Activated T-cell treated with anti-CD3 and anti-CD28 coated beads, Interleukin-2, amount 50 U/mL, for 72 hours (primary cell): ENCODE measurements at places on chromosomes 11 and 22.

GRCh38 chr11:66272596-66272995 is 4.2 kb downstream of the RAB1B start:
- DNase-seq, result no peak

- DNase-seq, result no peak
These were observed 266.1 kb downstream of the CADM1 start for GRCh38 chr11:115238086-115238485.

- DNase-seq, result no peak
These were observed 1.3 kb downstream of the CSNK1E start for GRCh38 chr22:38315823-38316363.

GRCh38 chr11:17570034-17570433 is 23.0 kb downstream of the OTOG start:
- no peak for DNase-seq

DNA sequence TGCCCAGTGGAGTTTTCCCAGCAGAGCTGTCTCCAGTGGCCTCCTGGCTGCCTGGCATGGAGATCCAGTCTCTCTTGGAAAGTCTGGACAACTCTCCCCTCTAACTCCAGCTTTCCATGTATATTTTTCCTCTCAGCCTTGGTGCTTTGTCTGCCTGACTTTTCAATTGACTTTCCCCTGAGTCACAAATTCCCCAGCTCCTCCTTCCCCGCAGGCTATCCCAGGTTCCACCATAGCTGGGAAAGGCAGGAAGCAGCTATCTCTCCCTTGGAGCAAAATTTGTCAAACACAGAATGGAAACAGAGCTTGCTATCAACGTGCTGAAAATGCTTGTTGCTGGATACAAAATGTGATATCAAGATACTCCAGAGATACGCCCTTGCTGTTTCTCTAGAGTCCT is 384.8 kb downstream of the TMEM135 start:
- no peak for DNase-seq

- peak; percentile 24 for DNase-seq
These were observed 33.9 kb downstream of the BCL2L13 start for GRCh38 chr22:17672417-17672991.

- DNase-seq, result no peak
These were observed 20.8 kb upstream of the PPARA start for GRCh38 chr22:46129390-46130041.

- DNase-seq, result no peak
These were observed 58.2 kb upstream of the RRAS2 start for GRCh38 chr11:14417186-14417585.

DNA sequence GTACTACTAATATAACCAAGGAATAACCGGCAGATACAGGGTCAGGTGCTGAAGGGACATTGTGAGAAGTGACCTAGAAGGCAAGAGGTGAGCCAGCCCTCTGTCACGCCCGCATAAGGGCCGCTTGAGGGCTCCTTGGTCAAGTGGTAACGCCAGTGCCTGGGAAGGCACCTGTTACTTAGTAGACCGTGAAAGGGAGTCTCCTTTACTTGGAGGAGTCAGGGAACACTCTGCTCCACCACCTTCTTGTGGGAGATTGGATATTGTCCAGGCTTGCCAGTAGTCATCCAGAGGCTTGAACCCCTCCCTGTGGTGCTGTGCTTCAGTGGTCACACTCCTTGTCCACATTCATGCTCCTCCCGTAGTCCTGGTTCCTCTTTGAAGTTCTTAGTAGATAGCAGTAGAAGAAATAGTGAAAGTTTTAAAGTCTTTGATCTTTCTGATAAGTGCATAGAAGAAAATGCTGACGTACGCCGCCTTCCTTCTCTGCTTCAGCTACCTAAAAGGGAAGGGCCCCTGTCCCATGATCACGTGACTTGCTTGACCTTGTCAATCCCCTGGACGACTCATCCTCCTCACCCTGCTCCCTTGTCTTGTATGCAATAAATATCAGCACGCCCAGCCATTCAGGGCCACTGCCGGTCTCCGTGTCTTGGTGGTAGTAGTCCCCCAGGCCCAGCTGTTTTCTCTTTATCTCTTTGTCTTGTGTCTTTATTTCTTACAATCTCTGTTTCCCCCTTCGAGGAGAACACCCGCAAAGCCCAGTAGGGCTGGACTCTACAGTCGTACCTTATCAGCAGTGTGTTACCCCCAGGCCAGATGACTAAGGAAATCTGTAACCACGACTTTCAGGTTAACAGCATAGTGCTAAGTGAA is 6.1 kb downstream of the NUP50 start:
- peak; percentile 58 for DNase-seq

GRCh38 chr22:38228873-38229740 is 27.3 kb downstream of the MAFF start:
- no peak for DNase-seq

DNA sequence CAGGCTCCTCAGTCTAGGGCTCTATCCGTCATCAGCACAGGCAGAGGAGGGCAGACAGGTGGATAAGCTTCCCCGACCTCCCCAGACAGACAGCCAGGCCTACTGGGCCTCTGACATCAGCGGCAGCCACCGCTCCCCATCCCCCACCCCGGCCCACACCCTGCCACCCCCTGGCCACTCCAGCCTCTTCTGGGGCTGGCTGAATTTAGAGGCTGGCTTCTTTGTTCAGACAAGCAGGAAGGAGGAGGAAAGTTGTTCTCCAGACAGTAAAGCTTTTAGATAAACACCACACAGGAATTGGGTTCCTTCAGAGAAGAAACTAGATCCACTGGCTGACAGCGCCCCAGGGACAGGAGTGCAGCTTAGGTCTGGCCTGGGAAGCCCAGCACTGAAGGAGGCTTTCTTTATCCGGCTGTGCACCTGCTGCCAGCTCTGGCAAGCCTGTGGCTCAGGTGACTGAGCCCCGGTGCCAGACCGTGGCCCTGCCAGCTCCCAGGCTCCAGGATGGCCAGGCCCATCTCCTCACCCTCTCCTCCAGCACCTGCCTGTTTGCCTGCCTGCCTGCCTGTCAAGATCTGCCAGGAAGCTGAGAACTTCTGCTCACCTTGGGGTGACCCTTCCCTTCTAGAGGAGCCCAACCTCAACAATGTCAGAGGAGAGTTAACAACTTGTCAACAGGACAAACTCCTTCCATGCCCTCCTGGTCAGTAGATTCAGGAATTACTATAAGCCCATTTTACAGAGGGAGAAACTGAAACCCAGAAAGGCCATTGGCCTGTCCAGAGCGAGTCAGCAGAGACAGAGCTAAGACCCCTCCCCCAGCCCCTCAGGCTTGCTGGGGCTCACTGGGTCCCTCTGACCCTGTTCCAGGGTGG is 44.0 kb upstream of the KLHL35 start:
- no peak for DNase-seq

- no peak for DNase-seq
These were observed 2.3 kb downstream of the TSPAN4 start for GRCh38 chr11:844693-845644.

GRCh38 chr11:44067266-44067665 is 1.2 kb downstream of the ACCS start:
- no peak for DNase-seq

DNA sequence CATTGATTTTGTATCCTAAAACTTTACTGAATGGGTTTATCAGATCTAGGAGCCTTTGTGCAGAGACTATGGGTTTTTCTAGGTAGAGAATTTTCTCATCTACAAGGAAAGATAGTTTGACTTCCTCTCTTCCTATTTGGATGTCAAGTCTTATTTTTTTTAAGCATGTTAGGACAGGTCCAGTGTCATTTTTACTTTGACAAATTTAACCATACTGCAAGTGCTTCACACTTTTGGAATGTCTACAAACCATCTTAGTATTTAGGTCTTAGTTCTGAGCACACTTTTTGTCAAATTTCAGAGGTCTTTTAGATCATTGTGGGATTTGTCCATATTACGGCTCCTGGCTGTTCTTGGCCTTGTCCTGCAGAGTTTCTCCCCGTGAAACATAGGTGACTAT is 715.2 kb upstream of the RAG2 start:
- no peak for DNase-seq

GRCh38 chr22:42805998-42806830 is 50.9 kb downstream of the ARFGAP3 start:
- no peak for DNase-seq

GRCh38 chr11:115552773-115553438 is 48.7 kb upstream of the CADM1 start:
- DNase-seq, result no peak

DNA sequence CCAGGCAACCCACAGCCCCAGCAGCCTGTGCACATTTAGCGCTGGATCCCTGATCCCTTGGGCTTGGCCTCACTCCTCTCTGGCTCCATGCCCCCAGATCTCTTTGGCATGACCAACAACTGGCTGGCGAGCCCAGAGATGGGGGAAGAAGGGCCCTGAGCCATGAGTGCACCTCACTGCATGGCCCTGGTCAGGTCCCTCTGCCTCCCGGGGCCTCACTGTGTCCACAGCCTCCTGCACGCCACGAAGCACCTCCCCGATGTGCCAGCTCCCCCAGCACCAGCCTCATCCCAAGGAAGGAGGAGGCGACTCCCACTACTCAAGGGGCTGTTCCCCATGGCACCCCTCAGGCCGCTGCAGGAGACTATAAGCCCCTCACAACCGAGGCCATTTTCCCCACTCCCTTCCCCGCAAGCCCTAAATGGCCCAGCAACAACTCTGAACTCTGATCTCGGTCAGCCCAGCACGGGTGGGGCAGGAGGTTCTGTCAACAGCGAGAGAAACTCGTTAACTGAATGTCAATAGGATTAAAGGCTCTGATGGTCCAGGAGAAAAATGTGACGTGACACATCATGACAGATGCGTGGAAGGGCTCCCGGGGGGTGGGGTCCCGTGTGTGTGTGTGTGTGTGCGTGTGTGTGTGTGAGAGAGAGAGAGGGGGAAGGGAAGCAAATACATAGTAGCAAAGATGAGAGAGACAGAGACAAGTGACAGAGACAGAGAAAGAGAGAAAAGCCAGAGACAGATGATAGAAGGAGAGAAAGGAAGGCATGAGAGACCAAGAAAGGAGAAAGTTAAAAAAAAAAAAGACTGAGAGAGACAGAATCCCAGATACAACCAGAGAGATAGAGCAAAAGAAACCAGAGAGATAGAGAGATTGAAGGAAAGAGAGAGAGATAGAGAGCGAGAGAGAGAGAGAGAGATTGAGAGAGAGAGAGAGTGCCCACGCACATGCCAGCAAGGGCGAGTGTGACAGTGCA is 28.4 kb upstream of the SYT7 start:
- no peak for DNase-seq
